ENCODE measurements at places on chromosomes 3 and 15. TPM values are rescaled to one million over a fixed set of nuclear protein-coding genes. Genes with fewer than 3 reads are reported as not detected.

Gene WNT5A
- 0.76 TPM for total RNA-seq

Gene CPB1
- not detected for total RNA-seq

Gene SYNM
- 4.8 TPM for total RNA-seq

Gene MYL3
- not detected for total RNA-seq

Gene LCMT2
- total RNA-seq: 8.0 TPM

Measured in glutamatergic neuron (in vitro differentiated cells).